T-cell (primary cell): ENCODE measurements at places on chromosomes 13 and 19. TPM values are rescaled to one million over a fixed set of nuclear protein-coding genes. Genes with fewer than 3 reads are reported as not detected.

GRCh38 chr19:48698046-48698445 lies 2.3 kb downstream of the FUT2 start:
- no peak overlapping the region for H3K27ac ChIP-seq
- H3K4me1 ChIP-seq, result peaks cover 11% of the 10 kb centered on the region
- no peaks in the 10 kb centered on the region for H3K36me3 ChIP-seq
- peaks cover 36% of the 10 kb centered on the region for H3K27me3 ChIP-seq
- no peak for DNase-seq

Gene ATP4B
- total RNA-seq, result not detected

DNA sequence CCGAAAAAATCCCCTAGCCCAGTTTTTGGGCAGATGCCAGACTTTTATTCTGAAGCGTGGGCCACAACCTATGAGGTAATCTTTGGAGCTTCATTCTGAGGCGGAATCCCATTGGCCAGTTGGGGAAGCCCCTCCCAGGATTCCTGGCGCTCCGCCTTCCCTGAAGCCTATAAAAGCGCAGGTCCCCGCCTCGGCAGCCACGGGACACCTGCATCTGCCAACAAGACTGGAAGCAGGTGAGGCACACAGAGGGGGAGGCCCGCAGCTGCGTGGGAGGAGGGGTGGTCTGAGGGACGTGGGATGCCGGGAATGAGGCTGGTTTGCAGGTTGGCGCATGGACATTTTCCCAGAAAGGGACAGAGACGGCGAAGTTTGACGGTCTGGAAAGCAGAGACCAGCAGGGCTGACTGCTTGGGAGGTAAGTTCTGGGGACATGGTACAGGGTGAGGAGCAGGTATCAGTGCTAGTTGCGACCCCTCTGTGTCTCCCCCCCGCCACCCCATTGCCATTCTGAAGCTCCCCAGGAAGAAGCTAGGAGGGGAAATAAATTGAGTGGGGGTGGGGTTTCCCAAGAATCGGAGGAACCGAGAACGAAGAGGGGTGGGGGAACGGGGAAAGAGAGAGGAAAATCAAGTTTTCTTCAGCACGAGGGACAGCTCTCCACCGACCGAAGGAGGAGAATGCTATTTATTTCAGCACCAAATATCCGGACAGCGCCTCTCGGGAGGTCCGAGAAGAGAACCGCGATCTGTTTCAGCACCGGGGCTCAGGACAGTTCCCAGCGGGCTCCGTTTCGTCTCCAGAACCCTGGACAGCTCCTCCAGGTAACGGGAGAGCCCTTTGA lies 22.4 kb upstream of the FEM1A start:
- H3K36me3 ChIP-seq, result no peaks in the 10 kb centered on the region
- no peak overlapping the region for H3K4me3 ChIP-seq
- no peaks in the 10 kb centered on the region for H3K4me1 ChIP-seq
- no peaks in the 10 kb centered on the region for H3K27me3 ChIP-seq

- no peak overlapping the region for H3K4me3 ChIP-seq
- H3K27ac ChIP-seq, result no peak overlapping the region
- no peaks in the 10 kb centered on the region for H3K27me3 ChIP-seq
- no peaks in the 10 kb centered on the region for H3K4me1 ChIP-seq
- no peaks in the 10 kb centered on the region for H3K36me3 ChIP-seq
- DNase-seq, result no peak
Observed at GRCh38 chr13:78401873-78402707, 201.3 kb downstream of the POU4F1 start.

Gene CCDC169
- total RNA-seq, result not detected

Gene RINL
- total RNA-seq, result 48.8 TPM

- H3K27ac ChIP-seq, result no peak overlapping the region
- peaks cover 38% of the 10 kb centered on the region for H3K27me3 ChIP-seq
- H3K4me1 ChIP-seq, result no peaks in the 10 kb centered on the region
- DNase-seq, result no peak
Observed at GRCh38 chr19:595326-596262, 5.9 kb downstream of the HCN2 start.

- no peaks in the 10 kb centered on the region for H3K36me3 ChIP-seq
- no peak overlapping the region for H3K4me3 ChIP-seq
- no peaks in the 10 kb centered on the region for H3K4me1 ChIP-seq
- H3K27me3 ChIP-seq, result peaks cover 12% of the 10 kb centered on the region
Observed at GRCh38 chr19:54035215-54036178, 28.2 kb downstream of the VSTM1 start.

- DNase-seq, result no peak
- H3K27me3 ChIP-seq, result peaks cover 5% of the 10 kb centered on the region
- H3K4me1 ChIP-seq, result peaks cover 2% of the 10 kb centered on the region
- no peaks in the 10 kb centered on the region for H3K36me3 ChIP-seq
- no peak overlapping the region for H3K4me3 ChIP-seq
Observed at GRCh38 chr19:44732235-44733014, 16.1 kb upstream of the BCL3 start.

- peak; percentile 69 for DNase-seq
- H3K27ac ChIP-seq, result peak overlapping the region; percentile 83
- H3K36me3 ChIP-seq, result peaks cover 4% of the 10 kb centered on the region
- H3K27me3 ChIP-seq, result no peaks in the 10 kb centered on the region
- H3K4me3 ChIP-seq, result no peak overlapping the region
Observed at GRCh38 chr13:46165485-46166223, 16.3 kb downstream of the LCP1 start.

DNA sequence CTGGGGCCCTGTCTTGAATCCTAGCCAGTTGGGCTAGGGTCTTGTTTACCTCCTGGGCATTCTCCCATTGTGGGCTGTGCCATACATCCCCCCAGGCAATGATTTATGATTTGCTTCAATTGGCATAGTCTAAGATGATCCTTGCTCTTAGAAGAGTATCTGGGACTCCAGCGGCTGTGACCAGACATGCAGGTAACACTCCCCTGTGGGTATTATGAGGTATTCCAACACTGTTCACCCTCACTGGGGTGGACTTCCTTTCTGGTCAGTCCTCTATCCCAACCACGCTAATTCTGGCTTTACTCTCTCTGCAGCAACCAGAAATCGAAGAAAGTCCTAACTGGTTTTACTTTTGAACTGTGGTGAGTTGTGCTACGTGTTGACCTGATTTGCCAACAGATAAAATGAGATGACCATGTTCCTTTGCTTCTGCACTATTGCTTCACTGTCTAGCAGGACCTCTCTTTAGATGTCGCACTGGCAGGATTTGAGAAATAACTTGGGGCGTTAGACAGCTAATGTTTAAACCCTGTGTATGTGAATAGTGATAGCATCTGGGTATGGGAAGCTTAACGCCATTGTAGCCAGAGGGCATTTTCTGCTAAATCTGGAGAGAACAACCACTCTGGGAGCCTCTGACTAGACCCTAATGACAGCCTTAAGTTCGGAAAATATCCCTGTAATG lies 6.7 kb upstream of the LRCH1 start:
- no peak overlapping the region for H3K27ac ChIP-seq
- H3K27me3 ChIP-seq, result peaks cover 6% of the 10 kb centered on the region
- H3K36me3 ChIP-seq, result no peaks in the 10 kb centered on the region
- no peaks in the 10 kb centered on the region for H3K4me1 ChIP-seq

DNA sequence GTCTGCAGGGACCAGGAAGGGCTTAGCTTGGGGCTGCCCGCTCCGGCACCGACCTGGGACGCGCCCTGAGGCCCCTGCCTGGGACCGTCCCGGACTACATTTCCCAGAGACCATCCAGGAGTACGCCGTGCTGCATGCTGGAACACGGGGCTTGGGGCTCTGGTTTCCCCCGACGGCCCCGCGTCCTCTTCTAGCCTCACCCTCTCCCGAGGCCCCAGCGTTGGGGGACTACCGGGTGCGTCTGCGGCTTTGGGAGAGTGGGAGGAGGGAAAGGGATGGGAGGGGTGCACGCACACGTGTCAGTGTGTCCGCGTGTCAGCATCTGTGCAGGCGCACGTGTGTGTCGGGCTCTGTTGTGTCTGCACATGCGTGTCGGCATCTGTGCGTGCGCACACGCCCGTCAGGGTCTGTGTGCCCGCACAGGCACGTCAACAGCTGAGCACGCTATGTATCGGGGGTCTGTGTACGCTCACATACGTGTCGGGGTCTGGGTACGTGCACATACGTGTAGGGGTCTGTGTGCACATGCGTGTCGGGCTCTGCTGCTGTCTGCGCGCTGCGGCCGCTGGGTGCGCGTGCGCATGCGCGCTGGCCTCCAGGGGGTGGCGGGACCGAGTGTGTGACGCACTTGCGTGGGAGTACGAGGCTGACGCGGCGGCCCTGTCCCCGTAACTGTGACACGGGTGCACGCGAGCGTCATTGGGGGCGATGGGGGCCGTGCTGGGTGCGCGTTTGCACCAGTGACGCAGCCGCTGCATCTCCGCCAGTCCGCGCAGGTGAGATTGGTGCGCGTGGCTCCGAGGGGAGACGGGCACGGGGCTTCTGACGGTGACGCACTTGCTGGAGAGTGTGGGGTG lies at the start of gene ZNF331:
TSS of gene ZNF331 (plus strand) at position 625 of the 857 bp plus-strand sequence. CDS start 31,232 bp downstream, outside the sequence.
- H3K36me3 ChIP-seq, result no peaks in the 10 kb centered on the region
- peak within 1 kb of the TSS; percentile 93 for H3K27ac ChIP-seq
- DNase-seq, result peak; percentile 95
- peak within 1 kb of the TSS; percentile 62 for H3K4me3 ChIP-seq

DNA sequence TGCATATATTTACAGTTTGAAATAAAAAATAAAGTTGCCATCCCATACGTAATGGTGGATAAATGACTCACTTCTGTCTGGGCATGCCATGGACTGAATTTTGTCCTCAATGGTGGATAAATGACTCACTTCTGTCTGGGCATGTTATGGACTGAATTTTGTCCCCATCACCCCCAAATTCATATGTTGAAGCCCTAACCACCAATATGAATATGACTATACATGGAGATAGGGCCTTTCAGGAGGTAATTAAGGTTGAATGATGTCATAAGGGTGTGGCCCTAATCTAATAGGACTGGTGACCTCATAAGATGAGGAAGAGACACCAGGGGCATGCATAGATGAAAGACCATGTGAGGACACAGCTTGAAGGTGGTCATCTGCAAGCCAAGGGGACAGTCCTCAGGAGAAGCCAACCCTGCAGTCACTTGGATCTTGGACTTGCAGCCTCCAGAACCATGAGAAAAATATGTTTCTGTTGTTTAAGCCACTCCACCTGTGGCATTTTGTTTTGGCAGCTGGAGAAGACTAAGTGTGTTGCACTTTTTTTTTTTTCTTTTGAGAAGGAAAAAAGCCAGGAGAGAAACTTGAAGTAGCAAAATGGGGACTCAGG lies 41.8 kb downstream of the RFC3 start:
- no peaks in the 10 kb centered on the region for H3K36me3 ChIP-seq
- no peaks in the 10 kb centered on the region for H3K4me1 ChIP-seq
- DNase-seq, result no peak

DNA sequence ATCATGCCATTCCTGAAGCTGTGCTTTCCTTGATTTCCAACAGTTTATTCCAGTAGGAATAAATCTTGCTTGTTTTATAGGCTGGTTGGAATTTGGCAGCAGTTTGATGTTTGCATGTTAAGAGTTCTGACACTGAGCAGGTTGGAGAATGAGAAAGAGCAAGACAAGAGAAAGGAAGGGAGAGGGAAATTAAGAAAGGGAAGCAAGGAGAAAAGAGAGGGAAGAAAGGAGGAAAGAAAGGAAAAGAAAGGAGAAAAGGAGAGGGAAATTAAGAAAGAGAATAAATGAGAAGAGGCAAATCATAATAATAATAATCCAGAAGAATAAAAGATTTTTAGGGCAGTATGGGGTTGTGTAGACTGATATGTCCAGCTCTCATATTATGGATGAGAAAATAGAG lies 28.4 kb upstream of the UQCRFS1 start:
- H3K36me3 ChIP-seq, result no peaks in the 10 kb centered on the region
- no peaks in the 10 kb centered on the region for H3K4me1 ChIP-seq
- H3K27me3 ChIP-seq, result no peaks in the 10 kb centered on the region
- H3K27ac ChIP-seq, result no peak overlapping the region
- no peak for DNase-seq

DNA sequence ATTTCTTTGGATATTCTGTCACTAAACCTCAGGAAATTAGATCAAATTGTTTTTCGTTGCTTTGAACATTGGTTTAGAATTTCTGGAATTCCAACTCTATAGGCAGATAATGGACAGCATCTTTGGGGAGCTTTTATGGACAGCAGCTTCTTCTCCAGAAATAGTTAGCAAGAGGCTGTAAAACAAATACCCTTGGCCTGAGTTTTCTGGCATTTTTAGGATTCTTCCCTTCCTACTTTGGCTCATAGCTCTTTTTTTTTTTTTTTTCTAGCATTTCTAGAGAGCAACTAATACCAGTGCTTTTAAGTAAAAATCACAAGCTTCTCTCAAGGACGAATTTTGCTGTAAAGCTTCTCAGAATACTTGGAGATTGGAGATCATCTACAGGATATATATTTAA lies 169.8 kb upstream of the SPRY2 start:
- no peaks in the 10 kb centered on the region for H3K36me3 ChIP-seq
- H3K4me1 ChIP-seq, result no peaks in the 10 kb centered on the region
- H3K4me3 ChIP-seq, result no peak overlapping the region

DNA sequence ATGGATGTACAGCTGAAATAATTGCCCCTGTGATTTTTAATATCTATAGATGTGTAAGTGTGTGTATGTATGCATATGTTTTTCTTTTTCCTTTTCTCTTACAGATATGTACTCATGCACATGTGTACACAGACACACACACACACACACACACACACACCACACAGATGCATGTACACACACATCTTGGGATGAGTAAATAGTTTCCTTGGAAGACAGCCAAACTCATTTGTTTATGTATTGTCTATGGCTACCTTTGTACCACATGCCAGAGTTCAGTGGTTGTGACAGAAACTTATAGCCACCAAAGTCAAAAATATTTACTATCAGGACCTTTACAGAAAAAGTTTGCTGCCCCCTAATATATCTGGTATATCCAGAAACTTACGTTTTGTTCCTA lies 192.6 kb downstream of the MAB21L1 start:
- H3K27ac ChIP-seq, result no peak overlapping the region
- DNase-seq, result no peak

Gene LGALS14
- not detected for total RNA-seq

Gene IGFL3
- total RNA-seq, result not detected

Gene GRIN3B
- total RNA-seq, result not detected

DNA sequence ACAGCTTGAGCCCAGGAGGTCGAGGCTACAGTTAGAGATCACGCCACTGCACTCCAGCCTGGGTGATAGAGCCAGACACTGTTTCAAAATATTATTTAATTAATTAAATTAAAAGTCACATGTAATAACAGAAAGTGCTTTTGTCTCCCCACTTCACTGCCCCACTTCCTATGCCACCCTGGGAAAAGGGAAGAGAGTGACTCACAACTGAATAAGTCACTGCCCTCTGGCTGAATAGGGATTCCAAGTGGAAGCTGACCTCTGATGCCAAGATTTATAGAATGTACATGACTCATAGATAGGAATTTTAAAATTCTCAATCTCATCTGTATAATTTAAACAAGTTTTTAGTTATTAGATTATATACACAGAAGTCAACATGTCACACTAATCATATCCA lies 22.2 kb upstream of the ERVV-1 start:
- no peak for DNase-seq
- no peak overlapping the region for H3K27ac ChIP-seq
- no peak overlapping the region for H3K4me3 ChIP-seq
- H3K4me1 ChIP-seq, result no peaks in the 10 kb centered on the region
- H3K36me3 ChIP-seq, result no peaks in the 10 kb centered on the region
